HEK293T (cell line): ENCODE measurements at places on chromosomes 3 and 15.

GRCh38 chr3:122025296-122025695 is 3.2 kb upstream of the ILDR1 start:
- no peak for DNase-seq

- DNase-seq = no peak
These were observed 56.8 kb downstream of the NOX5 start for GRCh38 chr15:69071260-69071659.

DNA sequence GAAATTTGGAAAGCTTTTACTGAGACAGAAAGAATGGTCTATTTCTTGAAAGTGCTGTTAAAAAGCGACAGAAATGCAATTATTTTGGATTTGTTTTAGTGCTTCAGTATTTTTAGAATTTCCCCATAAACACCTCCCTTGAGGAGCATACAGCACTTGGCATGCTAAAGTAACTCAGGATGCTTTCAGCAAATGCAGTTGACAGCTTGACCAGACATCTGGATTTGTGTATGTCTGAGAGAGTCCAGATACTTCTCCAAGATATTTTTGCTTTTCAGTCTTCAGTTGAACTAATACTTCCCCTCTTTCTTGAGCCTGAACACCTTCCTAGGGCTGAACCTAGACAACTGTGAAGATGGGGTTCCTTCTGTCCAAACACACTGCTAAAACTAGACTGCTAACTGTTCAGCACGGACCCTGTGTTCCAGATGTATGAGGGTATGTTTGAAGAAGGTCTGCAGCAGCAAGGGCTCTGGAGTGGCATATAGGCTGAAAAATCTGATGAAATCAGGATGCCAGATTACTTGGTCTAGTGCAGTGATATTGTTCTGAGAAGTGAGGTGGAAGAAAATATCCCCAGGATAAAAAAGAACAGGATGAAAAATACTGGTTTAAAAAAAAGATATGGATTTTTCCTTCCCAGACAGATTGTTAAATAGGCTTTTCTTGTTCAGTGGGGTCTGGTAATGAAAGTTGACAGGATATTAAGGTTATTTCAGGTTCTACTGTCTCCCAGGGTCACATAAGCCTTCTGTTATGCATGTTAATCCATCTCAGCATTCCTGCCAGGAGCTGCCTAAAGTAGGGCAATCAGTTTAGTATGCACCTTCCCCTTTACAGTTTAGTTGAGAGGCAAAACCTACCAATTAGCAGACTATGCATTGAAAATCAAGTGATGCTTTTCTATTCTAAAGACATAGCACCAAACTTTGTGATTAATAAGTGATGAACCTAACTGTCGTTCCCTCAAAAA is 516.9 kb upstream of the TBL1XR1 start:
- DNase-seq = no peak

DNA sequence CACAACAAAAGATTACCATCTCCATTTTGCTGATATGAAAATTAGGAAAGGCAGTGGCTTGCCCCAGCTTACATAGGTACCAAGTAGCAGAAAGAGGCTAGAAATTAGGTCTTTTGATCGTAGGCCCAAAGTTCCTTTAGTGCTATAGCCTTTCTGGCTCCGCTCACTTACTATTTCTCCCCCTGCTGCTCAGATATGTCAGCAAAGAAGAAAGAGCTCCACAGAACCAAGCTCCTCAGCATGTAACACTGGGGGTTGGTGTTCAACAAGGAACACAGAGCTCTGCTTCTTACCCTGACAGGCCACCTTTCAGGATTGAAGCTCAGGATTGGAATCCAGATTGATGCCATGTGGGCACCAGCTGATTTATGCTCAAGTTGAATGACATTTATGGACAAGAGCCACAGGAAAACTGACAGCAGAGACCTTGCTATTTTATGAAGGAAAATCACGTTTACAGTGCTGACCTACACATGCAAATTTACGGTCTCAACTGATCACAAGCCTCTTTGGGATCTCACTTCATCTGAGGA is 6.1 kb upstream of the IL12A start:
- no peak for DNase-seq

DNA sequence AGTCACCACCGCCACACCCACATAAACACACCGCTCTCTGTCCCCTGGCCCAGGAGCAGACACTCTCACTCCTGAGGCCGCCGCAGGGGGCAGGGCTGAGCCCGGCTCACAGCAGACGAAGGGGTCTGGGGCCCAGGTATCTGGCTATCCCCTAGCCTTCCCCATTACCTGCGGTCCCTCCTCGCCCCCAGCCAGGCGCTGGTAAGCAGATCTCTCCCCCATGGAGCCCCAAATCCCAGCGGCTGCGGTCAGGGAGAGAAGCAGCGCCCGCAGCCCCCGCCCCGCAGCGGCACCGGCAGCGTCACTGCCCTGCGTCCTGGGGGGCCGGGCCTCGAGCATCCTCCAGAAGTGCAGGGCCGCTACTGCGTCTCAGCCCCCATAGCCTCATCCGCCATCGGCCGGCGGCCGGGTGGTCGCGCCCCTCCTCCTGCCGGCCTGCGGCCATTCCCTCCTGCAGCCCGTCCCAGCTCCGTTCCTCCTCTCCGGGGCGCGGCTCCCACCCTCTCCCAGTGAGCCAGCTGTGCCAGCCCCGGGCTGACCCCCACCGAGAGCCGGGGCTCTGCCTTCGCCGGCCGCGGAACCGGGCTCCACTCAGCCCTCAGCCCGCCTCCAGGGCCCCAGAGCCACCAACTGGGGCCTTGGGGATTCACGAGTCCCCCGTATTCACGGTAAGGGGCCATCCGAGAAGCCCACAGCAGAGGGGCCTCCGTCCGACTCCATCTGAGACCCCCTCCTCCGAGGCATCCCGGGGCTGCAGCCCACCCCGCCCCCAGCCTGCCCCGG is 13.1 kb downstream of the TNK2 start:
- DNase-seq = peak; percentile 49

- DNase-seq = no peak
These were observed 31.7 kb upstream of the THUMPD3 start for GRCh38 chr3:9331171-9331570.

DNA sequence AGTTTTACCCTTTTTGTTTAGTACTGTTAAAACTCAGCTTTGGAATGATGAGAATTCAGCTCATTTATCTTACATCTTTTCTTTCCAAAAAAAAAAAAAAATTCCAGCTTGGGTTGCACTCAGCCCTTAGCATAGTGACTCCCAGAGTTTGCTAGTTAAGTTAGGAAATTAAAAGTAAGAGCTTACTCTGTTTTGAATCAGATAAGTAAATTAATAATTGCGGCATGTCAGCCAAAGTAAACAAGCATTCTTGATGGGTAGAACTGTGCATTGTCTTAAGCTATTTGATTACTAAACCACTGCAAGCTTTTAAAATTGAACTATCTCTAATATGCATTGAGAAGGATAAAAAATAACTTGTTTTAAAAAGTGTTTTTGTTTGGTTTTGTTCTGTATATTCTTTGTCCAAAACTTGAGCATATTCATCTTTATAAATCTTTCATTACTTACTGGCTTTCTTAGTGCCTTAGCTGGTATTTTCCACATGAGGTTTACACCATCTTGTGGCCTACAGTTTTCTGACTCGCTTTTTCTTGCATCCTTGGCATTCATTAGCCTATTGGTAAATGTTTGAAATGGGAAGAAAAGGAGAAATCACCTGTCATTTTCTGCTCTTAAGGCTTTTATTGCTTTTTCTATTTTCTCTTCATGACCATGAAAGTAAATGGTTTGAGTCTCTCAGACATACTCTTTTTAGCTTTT is 107.6 kb downstream of the FILIP1L start:
- DNase-seq = no peak

- no peak for DNase-seq
These were observed 4.5 kb downstream of the PLXNB1 start for GRCh38 chr3:48425281-48425812.

- no peak for DNase-seq
These were observed 36.1 kb upstream of the LIMD1 start for GRCh38 chr3:45558431-45558830.

- no peak for DNase-seq
These were observed 68.1 kb upstream of the MAGI1 start for GRCh38 chr3:66106788-66107187.

DNA sequence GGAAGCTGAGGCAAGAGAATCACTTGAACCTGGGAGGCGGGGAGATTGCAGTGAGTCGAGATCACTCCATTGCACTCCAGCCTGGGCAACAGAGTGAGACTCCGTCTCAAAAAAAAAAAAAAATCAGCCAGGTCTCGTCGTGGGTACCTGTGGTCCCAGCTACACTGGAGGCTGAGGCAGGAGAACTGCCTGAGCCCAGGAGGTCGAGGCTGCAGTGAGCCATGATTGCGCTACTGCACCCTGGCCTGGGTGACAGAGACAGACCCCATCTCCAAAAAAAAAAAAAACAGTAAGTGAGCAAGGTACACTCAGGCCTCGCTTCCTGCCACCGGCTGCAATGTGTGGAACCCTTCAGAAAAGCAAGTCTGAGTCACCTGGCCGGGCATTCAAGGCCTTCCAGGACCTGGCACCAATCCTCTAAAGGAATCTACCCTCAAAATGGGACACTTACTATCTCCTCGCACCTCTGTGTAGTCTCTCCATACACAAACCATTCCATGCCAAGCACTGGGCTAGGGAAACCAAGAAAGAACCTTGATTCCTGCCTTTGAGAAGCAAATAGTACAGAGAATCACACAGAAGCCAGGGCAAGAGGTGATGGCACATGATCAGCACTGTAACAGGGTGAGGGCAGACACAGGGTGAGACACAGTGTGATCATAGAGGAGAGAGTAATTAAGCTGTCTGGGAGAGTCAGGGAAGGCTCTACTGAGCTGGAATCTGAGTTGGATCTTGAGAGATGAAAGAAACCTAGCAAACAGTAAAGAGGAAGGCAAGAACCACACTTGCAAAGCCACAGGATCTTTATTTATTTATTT is 9.7 kb downstream of the SCAMP2 start:
- no peak for DNase-seq

DNA sequence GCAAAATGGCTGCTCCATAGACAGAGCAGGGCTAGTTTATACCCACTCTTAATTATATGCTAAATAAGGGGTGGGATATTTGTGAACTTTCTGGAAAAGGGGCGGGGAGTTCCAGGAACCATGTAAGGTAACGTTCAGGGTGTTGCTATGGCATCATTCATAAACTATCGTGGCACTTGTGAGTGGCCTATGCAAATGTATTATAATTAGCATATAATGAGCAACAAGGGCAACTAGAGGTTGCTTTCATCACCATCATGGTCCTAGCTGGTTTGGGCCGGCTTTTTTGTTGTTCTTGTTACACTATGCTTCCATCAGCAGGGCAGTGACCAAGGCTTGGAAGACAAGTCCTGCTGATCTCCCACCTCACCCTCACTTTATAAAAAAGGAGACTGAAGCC is 43.2 kb upstream of the FGD5 start:
- DNase-seq = no peak
